A673 (cell line): ENCODE measurements at places on chromosomes 12 and 14.

GRCh38 chr12:12506496-12506890 lies 56.2 kb downstream of the DUSP16 start:
- H3K4me3 ChIP-seq = no peak overlapping the region
- no peak for DNase-seq
- peaks cover 15% of the 10 kb centered on the region for H3K4me1 ChIP-seq

- H3K36me3 ChIP-seq = no peaks in the 10 kb centered on the region
- no peaks in the 10 kb centered on the region for H3K27me3 ChIP-seq
- no peak overlapping the region for H3K27ac ChIP-seq
- H3K4me1 ChIP-seq = peaks cover 10% of the 10 kb centered on the region
- no peak overlapping the region for H3K4me3 ChIP-seq
- DNase-seq = peak; percentile 77
Measured at GRCh38 chr14:94689218-94689984, 77.2 kb downstream of the SERPINA3 start.

DNA sequence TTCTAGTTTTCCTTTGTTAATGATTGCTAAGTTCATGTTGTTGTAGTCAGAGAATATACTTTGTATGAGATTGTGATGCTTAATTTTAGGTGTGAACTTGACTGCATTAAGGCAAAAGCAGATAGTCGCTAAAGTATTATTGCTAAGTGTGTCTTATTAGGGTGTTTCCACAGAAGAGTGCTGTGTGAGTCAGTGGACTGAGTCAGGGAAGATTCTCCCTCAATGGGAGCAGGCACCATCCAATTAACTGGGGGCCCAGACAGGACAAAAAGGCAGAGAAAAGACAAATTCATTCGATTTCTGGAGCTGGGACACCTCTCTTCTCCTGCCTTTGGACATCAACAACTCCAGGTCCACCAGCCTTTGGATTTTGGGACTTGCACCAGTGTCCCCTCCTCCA lies 48.5 kb downstream of the BAZ1A start:
- no peak for DNase-seq
- no peaks in the 10 kb centered on the region for H3K4me1 ChIP-seq
- H3K27me3 ChIP-seq = no peaks in the 10 kb centered on the region
- no peak overlapping the region for H3K4me3 ChIP-seq
- H3K36me3 ChIP-seq = peaks cover 33% of the 10 kb centered on the region
- no peak overlapping the region for H3K27ac ChIP-seq

DNA sequence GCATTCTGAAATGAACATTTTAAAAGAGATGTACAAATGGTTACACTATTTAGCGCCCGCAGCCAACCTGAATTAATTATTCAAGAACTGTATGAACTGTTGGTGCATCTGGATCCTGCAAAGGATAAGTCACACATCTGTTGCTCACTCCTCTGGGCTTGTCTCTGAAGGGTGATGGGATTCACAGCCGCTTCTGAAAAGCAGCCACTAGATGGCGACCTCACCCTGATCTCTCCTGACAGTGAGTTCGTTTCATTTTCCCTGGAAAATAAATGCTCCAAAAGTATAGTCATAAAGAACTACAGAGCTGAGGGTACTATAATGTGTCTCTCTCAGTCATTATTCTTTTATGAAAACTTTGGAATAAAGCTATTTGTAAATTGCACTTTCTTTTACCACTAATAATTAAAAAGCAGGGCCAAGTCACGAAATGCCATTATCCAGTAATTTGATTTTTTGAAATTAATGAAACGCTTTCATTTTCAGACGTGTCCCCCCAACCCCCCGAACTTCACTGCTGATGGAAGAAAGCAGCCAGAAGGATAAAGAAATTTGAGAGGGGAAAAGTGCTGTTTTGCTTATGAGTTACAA lies 789.6 kb downstream of the NRXN3 start:
- no peak overlapping the region for H3K27ac ChIP-seq
- no peak overlapping the region for H3K4me3 ChIP-seq
- H3K36me3 ChIP-seq = no peaks in the 10 kb centered on the region
- DNase-seq = peak; percentile 74
- no peaks in the 10 kb centered on the region for H3K4me1 ChIP-seq

DNA sequence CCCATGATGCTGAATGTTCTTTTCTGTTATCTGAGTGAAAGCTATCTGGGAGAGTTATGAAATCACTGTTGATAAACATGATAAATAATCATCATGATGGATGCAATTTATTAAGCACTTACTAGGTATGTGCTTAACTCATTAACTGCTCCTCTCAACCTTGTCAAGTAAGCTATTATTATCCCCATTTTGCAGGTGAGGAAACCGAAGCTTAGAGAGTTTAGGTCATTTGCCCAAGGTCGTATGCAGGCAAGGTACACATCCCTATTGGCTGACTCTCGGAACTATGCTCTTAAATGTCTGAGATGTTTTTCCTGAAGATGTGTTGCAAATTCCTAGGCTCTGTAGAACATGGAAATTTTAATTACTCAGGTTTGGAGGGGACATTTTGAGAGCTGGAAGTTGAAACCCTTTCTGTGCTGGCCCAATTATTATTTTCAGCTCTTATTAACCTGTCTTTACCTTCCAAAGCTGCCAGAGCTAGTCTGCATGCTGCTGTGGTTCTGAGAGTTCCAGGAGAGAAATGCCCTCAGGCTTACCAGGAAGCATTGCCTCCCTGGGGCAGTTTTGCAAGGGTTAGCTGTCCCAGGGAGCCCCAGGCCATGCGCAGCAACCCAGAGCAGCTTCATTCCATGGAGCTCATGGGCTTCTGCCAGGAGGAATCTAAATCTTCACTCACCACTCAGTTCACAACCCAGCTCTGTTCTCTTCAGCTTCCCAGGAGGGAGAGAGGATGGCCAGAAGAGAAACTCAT lies 55.6 kb upstream of the OAS1 start:
- H3K4me1 ChIP-seq = peaks cover 24% of the 10 kb centered on the region
- no peak overlapping the region for H3K4me3 ChIP-seq
- DNase-seq = no peak
- H3K27me3 ChIP-seq = no peaks in the 10 kb centered on the region

GRCh38 chr14:53367644-53368026 lies 214.5 kb upstream of the DDHD1 start:
- DNase-seq = no peak
- H3K4me1 ChIP-seq = no peaks in the 10 kb centered on the region

- H3K36me3 ChIP-seq = peaks cover 11% of the 10 kb centered on the region
- H3K27ac ChIP-seq = no peak overlapping the region
- no peaks in the 10 kb centered on the region for H3K27me3 ChIP-seq
- peaks cover 10% of the 10 kb centered on the region for H3K4me1 ChIP-seq
- no peak overlapping the region for H3K4me3 ChIP-seq
Measured at GRCh38 chr12:112944024-112944690, 5.9 kb downstream of the OAS3 start.

DNA sequence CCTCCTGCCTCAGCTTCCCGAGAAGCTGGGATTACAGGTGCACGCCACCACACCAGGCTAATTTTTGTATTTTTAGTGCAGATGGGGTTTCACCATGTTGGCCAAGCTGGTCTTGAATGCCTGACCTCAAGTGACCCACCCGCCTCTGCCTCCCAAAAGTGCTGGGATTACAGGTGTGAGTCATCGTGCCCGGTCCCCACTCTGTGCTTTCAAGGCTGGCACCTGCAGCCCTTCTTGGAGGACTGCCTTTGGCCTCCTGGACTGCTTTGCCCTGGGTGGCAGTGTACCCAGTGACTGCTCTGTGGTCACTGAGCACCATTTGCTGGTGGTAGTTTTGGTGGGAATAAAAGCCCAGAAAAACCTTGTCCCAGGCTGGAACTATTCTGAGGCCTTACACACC lies 12.6 kb downstream of the DHRS1 start:
- no peaks in the 10 kb centered on the region for H3K4me1 ChIP-seq
- H3K4me3 ChIP-seq = no peak overlapping the region
- no peaks in the 10 kb centered on the region for H3K36me3 ChIP-seq
- no peaks in the 10 kb centered on the region for H3K27me3 ChIP-seq

GRCh38 chr14:19800282-19801117 lies 3.1 kb upstream of the OR4N2 start:
- no peak overlapping the region for H3K4me3 ChIP-seq
- no peaks in the 10 kb centered on the region for H3K36me3 ChIP-seq
- no peak for DNase-seq
- H3K27me3 ChIP-seq = no peaks in the 10 kb centered on the region

- peaks cover 2% of the 10 kb centered on the region for H3K27me3 ChIP-seq
- H3K4me3 ChIP-seq = no peak overlapping the region
- no peak overlapping the region for H3K27ac ChIP-seq
- H3K36me3 ChIP-seq = no peaks in the 10 kb centered on the region
- H3K4me1 ChIP-seq = no peaks in the 10 kb centered on the region
Measured at GRCh38 chr14:94278731-94279130, 14.3 kb downstream of the SERPINA10 start.

DNA sequence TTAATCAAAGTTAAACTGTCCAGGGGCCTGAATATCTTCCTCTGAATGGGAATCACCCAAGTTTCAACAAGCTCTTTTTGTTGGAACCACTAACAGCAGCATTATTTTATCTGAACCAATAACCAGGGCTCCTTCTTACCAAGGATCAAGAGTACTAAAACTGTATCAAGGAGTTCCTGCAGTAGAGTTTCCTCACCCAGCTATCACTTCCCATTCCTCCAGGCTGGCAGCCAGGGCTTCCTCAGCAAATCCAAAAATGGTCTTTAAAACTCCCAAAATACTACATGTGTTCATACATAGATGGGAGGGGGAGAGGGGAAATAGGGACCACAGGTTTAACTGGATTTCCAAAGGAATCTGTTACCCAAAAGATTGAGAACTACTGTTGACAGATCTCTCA lies 10.5 kb downstream of the FMNL3 start:
- no peaks in the 10 kb centered on the region for H3K36me3 ChIP-seq
- no peak for DNase-seq

DNA sequence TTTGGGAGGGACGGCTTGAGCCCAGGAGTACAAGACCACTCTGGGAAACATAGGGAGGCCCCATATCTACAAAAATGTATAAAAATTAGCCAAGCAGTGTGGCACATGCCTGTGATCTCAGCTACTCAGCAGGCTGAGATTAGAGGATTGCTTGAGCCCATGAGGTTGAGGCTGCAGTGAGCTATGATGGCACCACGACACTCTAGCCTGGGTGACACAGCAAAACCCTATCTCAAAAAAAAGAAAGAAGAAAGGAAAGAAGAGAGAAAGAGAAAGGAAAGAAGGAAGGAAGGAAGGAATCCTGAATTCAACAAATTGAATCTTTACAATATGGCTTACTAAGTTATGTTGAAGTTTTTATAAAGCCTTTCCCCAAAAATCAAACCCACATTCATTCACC lies 2.1 kb downstream of the KIF21A start:
- no peak overlapping the region for H3K4me3 ChIP-seq
- H3K4me1 ChIP-seq = peaks cover 7% of the 10 kb centered on the region
- DNase-seq = no peak
- H3K27me3 ChIP-seq = peaks cover 9% of the 10 kb centered on the region
- no peak overlapping the region for H3K27ac ChIP-seq

DNA sequence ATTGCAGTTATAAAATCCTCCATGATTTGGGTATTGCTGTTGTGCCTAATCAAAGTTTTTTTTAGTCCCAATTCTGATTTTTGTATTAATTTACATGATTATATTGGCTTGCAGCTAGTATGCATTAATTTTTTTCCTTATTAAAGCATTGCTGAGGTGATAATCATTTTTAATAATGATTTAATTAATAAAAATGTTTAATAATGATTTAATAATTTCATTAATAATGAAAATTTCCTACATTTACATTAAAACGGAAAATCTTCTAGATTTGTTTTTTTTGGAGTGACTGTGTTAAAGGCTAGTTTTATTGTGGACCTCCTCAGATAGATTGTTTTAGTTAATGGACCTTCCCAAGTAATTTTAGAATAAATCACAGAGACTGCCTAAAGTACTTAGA lies 79.6 kb downstream of the CCDC91 start:
- DNase-seq = no peak
- no peaks in the 10 kb centered on the region for H3K4me1 ChIP-seq
- H3K4me3 ChIP-seq = no peak overlapping the region
- no peaks in the 10 kb centered on the region for H3K27me3 ChIP-seq
- peaks cover 4% of the 10 kb centered on the region for H3K36me3 ChIP-seq
- H3K27ac ChIP-seq = no peak overlapping the region

GRCh38 chr12:112161711-112162110 lies 36.4 kb downstream of the TRAFD1 start:
- H3K27ac ChIP-seq = no peak overlapping the region
- H3K4me3 ChIP-seq = no peak overlapping the region
- H3K4me1 ChIP-seq = no peaks in the 10 kb centered on the region
- no peaks in the 10 kb centered on the region for H3K27me3 ChIP-seq
- no peak for DNase-seq

- no peak for DNase-seq
- no peaks in the 10 kb centered on the region for H3K27me3 ChIP-seq
Measured at GRCh38 chr14:32080001-32080510, 3.0 kb downstream of the ARHGAP5 start.

DNA sequence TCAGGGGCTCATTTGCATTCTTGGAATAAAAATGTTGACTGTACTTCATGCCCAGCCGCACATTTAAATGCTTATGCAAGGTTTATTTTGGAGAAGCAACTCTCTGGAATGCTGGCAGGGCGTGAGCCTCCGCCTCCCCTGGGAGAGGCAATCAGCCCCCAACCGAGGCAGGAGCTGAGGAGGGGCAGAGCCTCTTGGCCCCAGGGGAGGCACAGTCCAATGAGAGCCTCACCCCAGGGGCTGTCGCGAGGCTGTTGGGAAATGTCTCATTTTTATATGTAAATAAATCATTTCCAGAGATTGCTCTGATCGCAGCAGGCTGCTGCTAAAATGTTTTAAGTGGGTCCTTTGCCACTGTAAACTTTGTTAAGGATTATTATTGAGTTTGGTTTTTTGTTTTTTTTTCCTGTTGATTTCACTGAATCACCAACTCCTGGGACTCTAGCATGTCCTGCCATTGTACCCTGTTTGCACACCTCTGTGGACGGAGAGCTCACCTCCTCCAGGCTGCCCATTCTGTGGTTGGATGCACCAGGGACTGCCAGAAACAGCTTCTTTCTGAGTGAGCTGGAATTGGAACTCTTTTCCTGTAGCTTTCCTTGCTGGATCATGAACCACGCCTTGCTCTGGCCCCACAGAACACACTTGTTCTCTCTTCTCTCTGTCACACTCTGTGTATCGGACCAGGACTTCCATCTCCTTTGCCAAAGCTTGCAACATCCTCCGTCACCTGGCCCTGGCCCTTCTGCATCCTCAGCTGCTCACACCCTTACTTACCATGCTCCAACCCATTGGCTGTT lies 46.9 kb upstream of the FAM181A start:
- DNase-seq = peak; percentile 87
- H3K4me3 ChIP-seq = peak overlapping the region; percentile 32
- peaks cover 15% of the 10 kb centered on the region for H3K4me1 ChIP-seq

- no peak overlapping the region for H3K27ac ChIP-seq
- no peaks in the 10 kb centered on the region for H3K4me1 ChIP-seq
- no peaks in the 10 kb centered on the region for H3K36me3 ChIP-seq
- H3K4me3 ChIP-seq = no peak overlapping the region
- H3K27me3 ChIP-seq = no peaks in the 10 kb centered on the region
Measured at GRCh38 chr12:122721057-122721545, 4.5 kb upstream of the HCAR3 start.

GRCh38 chr14:34338056-34338455 lies 124.0 kb downstream of the SPTSSA start:
- H3K36me3 ChIP-seq = no peaks in the 10 kb centered on the region
- H3K27ac ChIP-seq = no peak overlapping the region
- no peaks in the 10 kb centered on the region for H3K4me1 ChIP-seq
- H3K4me3 ChIP-seq = no peak overlapping the region
- H3K27me3 ChIP-seq = no peaks in the 10 kb centered on the region
